Pancreas (tissue), 10 donors: ENCODE measurements at places on chromosomes 11 and 22. TPM values are rescaled to one million over a fixed set of nuclear protein-coding genes. Genes with fewer than 3 reads are reported as not detected.

The GNAZ gene
- total RNA-seq: 2.3 TPM

DNA sequence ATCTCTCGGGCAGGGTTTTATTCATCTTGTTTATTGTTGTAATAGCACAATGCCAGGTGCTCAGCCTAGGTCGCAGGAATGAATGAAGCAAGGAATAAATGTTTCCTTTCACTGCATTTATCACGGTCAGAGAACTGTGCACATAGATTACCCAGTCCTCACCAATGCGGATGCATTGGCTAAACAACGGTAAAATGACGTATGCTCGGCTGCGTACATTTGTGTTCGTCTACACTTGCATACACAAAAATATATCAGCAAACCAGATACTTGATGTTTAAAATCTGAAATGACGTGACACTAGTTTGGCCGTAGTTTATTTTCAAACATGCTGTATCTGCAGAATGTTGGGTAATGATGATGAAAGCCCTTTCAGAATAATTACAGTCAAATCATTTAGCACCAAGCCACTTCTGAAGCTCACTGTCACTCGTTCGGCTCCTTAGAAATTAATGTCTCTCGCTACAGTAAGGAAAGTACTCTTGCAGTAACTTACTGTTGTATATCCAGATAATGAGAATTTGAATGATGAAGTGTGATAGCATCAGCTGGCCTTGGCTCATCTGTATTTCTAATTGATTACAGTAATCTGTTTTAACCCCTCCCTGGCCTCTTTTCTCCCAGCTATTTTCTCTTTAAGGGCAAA lies 268.9 kb downstream of the LRRC4C start:
- H3K27me3 ChIP-seq: no peaks in the 10 kb centered on the region
- no peak overlapping the region for H3K4me3 ChIP-seq

- H3K27me3 ChIP-seq: no peaks in the 10 kb centered on the region
- no peaks in the 10 kb centered on the region for H3K4me1 ChIP-seq
- H3K27ac ChIP-seq: no peak overlapping the region
- no peak overlapping the region for H3K4me3 ChIP-seq
- no peaks in the 10 kb centered on the region for H3K36me3 ChIP-seq
- DNase-seq: no peak
Measured at GRCh38 chr11:80034801-80035200, 594.0 kb upstream of the TENM4 start.

DNA sequence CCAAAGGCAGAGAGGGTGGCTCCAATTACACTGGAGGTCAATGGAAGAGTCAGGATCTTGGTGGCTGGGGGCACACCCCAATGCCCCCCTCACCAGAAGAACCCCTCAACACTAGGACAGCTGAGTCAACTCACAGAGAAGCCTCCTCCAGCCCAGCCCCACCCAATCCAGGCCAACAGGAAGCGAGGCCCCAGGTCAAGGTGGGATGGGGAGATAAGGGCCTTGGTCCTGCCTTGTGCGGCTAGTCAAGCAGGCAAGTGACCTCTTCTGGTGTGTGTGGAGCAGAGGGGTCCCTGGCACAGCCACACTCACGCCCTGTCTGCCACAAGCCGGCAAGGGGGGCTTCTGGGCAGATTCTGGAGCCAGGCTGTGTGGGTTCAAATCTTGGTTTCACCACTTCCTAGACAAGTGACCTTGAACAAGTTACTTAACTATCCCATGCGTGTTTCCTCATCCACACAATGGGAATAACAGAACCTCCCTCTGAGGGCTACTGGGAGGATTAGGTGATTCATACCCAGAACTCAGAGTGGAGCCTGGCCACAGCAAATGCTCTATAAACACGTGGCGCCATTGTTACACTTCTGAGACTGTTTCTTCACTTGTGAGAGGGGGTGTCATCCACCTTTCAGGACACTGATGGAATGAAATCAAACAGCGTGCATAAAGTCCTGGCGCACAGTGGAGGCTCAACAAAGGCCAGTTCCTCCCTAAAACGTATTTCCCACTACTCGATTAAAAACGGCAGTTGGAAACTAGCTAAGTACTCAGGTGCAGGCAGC lies 3.2 kb downstream of the TTLL12 start:
- no peaks in the 10 kb centered on the region for H3K27me3 ChIP-seq
- no peak for DNase-seq
- H3K4me1 ChIP-seq: no peaks in the 10 kb centered on the region
- no peak overlapping the region for H3K27ac ChIP-seq
- no peak overlapping the region for H3K4me3 ChIP-seq
- peaks cover 5% of the 10 kb centered on the region for H3K36me3 ChIP-seq

GRCh38 chr11:61120706-61121191 lies 18.5 kb downstream of the CD5 start:
- no peak overlapping the region for H3K4me3 ChIP-seq
- no peak overlapping the region for H3K27ac ChIP-seq
- DNase-seq: no peak
- H3K4me1 ChIP-seq: no peaks in the 10 kb centered on the region
